Placental epithelial cell (primary cell): ENCODE measurements at places on chromosomes 2 and 18. TPM values are rescaled to one million over a fixed set of nuclear protein-coding genes. Genes with fewer than 3 reads are reported as not detected.

Gene SLC9A2
- total RNA-seq = under 0.01 TPM in 2 replicates

Gene CHRNA1
- not detected in 2 replicates for total RNA-seq

Gene TRMT61B
- total RNA-seq = 10.0 and 11.4 TPM in 2 replicates

Gene PID1
- 8.2 and 9.1 TPM in 2 replicates for total RNA-seq

Gene RAB3GAP1
- total RNA-seq = 56.9 and 79.6 TPM in 2 replicates

Gene MAP3K19
- total RNA-seq = not detected in 2 replicates

Gene CYP26B1
- total RNA-seq = 85.6 and 169 TPM in 2 replicates
